G401 (cell line): ENCODE measurements at places on chromosomes 7 and 10.

DNA sequence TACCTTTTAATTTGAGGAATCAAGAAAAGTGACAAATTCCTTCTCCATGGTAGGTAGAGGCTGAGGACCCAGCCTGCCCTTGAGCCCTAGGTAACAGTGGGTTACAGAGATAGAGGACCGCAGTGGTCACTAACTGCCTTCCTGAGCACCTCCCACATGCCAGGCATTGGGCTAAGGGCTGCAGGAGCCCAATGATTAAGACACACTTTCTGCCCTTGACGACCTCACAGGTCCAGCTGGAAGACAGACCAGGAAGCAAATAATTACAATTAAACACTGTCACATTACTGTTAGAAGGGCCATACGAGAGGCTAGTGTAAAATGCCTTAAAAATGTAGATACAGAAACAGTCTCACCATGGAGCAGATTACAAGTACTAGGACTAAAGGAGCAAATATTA lies 156.8 kb upstream of the NFE2L3 start:
- DNase-seq: no peak

GRCh38 chr7:54189330-54189729 lies 352.8 kb upstream of the VSTM2A start:
- DNase-seq: no peak

- no peak for DNase-seq
Observed at GRCh38 chr7:137441451-137441850, 97.9 kb upstream of the PTN start.

- DNase-seq: no peak
Observed at GRCh38 chr7:125834421-125834820, 904.8 kb upstream of the POT1 start.

- no peak for DNase-seq
Observed at GRCh38 chr7:25952261-25953057, 199.5 kb upstream of the NFE2L3 start.

GRCh38 chr7:127587663-127588018 lies 570 bp upstream of the ARF5 start:
- DNase-seq: no peak

DNA sequence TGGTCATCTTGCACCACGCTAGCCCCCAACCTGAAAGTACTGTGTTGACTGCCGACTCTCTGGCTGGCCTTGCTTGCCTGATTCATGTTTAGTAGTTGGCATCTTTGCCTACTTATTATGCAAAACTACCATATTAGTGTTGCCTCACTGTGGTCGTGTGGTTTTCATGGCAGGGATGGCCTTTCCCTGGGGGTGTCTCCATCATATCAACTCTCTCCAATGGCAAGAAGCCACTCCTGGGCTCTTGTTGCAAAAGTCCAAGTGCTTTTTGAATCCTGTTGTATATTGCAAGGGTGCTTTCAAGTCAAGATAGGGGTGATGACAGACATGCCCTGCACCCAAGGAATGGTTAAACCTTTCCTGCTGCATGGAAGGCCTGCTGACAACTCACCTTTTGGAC lies 39.4 kb downstream of the ABLIM1 start:
- no peak for DNase-seq

- no peak for DNase-seq
Observed at GRCh38 chr7:12898004-12898403, 210.6 kb downstream of the ARL4A start.

GRCh38 chr7:85452674-85453073 lies 265.8 kb upstream of the SEMA3D start:
- no peak for DNase-seq

GRCh38 chr10:118853916-118854315 lies 99.1 kb upstream of the CACUL1 start:
- DNase-seq: no peak

DNA sequence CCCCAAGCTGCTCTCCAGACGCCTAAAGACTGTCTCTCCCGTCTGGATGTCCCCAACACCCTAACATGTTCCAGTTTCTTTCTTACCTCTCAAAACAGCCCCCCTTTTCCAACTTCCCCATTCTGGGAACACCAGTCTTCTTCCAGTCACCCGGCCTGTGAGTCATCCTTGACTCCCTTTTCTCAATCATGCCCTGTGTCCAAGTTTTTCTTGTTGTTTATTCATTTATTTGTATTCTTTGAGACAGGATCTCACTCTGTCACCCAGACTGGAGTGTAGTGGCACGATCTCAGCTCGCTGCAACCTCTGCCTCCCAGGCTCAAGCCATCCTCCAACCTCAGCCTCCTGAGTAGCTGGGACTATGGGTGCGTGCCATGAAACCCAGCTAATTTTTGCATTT lies 15.6 kb downstream of the SNX10 start:
- no peak for DNase-seq

DNA sequence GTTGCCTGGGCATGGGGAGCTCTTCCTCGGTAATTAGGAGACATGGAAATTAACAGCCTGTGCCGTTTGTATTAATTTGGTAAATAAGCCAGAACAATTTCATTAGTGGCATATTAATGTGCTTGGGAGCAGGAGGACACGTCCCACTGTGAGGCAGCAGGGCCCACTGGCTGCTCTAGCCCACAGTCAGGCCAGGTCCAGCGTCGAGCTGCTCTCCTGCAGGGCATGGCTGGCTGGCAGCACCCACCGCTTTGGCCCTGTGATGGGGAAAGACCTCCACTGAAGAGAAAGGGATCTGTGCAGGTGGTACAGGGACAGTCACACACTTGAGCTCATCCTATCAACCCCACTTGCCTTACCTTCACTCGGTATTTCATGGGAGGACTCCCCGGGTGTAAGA lies 37.5 kb upstream of the LRRC4 start:
- DNase-seq: no peak

DNA sequence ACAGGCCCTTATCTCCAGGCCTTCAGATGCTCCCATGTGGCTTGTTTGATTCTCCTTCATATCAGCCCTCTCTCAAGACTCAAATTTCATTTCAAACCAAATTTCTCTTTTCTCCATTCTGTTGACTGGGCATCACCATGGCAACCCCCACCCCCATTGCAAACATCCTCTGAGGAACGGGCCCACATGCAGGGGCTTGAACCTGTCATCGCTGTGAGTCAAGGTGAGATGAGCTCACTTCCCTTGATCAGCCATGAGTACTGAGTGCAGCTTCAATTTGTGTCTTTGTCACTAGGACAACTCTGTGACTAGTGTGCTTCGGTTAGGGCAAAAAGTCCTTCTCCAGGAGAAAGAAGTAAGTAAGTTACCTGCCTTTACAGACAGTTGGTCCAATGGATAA lies 41.9 kb downstream of the CALML3 start:
- no peak for DNase-seq

- no peak for DNase-seq
Observed at GRCh38 chr7:134905375-134905774, 80.9 kb upstream of the AGBL3 start.

DNA sequence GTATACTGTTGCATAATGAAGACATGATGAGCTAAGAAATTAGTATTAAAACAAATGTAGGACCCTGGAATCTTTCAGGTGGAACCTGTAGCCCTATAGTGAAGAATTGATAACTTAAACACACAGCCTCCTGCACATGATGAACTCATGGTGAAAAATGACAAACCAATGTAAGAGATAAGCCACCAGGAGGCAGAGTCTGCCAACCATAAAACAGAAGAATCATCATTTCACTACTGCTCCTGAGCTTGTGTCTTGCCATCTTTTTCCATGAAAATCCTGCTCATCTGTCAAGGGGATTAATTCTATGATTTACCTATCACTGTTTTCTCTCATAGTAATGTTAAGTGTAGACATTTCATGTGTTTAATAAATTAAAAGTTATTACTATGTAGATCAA lies 363.9 kb downstream of the MALRD1 start:
- DNase-seq: peak; percentile 8

DNA sequence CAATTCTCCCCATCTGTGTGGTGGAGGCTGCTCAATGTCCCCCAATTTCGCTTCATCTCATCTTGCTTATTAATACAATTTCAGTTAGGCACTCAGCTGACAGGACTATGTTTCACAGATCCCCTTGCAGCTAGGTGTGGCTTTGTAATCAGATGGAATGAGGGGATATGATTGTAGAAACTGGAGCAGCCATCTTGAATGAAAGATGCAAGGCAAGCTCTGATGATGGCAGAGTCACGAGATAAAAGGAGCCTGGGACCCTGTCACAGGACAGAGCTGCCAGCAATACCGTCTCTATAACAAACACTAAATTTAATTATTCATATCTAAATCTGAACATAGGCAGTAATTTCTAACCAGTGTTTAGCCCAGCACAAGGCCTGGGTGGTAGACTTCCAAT lies 991 bp upstream of the DLD start:
- no peak for DNase-seq

DNA sequence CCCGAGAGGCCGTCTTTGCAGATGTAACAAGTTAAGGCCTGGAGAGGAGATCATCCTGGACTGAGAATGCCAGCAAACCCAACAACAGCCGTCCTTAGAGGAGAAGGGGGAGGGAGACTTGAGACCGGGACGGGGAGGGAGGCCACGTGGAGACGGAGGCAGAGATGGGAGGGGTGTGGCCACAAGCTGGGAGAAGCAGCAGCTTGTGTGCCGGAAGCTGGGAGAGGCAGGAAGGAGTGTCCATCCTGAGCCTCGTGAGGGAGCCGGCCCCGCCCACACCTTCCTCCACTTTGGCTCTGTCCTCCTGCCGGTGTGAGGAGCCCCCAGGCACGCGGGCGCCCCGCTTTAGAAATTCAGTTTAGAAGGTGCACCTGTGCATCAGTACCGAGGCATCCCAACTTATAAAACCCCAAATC lies 95.7 kb downstream of the DNAJB6 start:
- peak; percentile 8 for DNase-seq

DNA sequence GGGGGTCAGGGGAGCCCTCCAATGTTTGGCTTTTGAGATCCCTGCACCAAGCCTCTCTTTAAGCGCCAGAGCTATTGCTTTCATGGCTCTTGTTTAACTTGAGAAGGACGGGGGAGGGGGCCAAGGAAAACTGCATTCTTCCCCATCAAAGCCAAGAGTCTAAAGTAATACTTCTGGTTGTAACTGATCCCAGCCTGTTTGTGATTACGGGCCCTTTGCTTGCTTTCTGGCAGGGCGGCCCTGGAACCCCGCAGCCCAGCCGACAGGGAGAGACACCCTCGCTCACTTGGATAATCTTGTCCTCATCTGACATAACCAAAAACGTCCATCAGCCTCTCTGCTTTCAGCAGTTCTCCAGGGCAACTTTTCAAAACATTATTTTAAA lies 154.7 kb downstream of the NEURL1 start:
- no peak for DNase-seq

GRCh38 chr10:49173853-49174252 lies 14.3 kb downstream of the TMEM273 start:
- DNase-seq: no peak

- DNase-seq: no peak
Observed at GRCh38 chr7:69208848-69209247, 389.4 kb upstream of the AUTS2 start.

- no peak for DNase-seq
Observed at GRCh38 chr10:132162590-132163277, 24.0 kb upstream of the DPYSL4 start.

GRCh38 chr10:130550952-130551674 lies 414.9 kb downstream of the GLRX3 start:
- DNase-seq: no peak

- DNase-seq: no peak
Observed at GRCh38 chr10:114256822-114257221, 17.8 kb downstream of the VWA2 start.

DNA sequence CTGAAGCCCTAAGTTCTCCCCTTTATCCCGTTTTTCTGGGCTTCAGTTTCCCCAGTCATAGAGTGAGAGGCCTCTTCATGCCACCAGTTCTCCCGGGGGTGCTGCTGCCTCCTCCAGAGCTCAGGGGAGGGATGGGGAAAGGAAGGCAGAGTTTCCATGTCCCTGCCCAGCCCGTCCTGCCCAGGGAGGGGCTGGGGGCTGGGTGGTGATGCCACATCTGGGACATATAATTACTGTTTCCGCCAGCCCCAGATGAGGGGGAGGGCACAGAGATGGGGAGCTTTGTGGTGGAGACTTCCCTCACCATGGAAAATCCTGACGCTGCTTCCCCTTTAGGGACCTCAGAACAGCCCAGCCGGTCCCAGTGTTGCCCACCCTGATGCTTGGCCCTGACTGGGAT lies 4.1 kb downstream of the AQP1 start:
- DNase-seq: no peak
